ENCODE measurements at places on chromosomes 1 and 21.

- DNase-seq, result no peak
Measured at GRCh38 chr1:92754000-92754718, 30.7 kb downstream of the EVI5 start.

DNA sequence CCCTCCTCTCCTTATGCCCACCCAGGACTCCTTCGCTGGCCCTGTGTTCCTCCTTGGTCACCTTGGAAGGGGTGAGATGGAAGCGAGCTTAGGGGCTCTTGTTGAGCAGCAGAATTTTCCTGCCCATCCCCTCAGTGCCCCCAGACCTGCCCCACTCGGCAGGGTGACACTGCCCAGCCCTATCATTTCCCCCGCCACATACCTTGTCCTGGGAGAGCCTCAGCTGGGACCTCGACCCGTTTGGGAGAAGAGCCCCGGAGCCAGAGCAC lies 1.4 kb upstream of the FNDC5 start:
- DNase-seq, result no peak

GRCh38 chr1:75954586-75954985 lies 22.4 kb upstream of the ASB17 start:
- no peak for DNase-seq

DNA sequence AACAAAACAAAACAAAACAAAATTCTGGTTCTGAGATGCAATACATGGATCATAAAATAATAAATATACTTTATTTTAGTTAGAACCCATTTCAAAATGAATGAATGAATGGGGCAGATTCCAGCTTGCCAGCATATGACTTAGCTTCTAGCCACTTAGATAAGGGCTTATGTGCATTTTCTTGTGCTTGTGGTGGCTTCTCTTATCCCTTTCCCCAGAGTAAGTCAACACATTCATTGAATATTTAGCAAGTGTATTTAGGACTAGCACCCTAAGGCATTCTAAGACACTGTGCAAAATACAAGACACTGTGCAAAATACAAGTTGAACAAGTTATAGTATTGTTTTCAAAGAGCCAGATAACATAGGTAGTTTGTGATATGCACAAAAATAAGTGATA lies 4.7 kb downstream of the ADIPOR1 start:
- DNase-seq, result no peak

- DNase-seq, result no peak
Measured at GRCh38 chr21:21929789-21930188, 931.6 kb downstream of the NCAM2 start.

DNA sequence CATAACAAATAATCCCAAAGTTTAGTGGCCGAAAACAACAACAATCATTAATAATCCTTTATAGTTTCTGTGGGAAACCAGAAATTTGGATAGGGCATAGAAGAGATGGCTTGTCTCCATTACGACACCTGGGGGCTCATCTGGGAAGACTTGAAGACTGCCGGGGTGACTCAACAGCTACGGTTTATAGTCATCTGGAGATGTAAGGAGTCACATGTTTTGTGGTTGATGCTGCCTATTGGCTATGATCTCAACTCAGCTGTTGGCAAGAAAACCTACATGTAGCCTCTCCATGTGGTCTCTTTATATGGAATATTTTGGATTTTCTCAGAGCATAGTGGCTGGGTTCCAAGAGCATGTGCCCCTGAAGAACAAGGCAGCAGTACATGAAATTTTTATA lies 29.3 kb upstream of the TSPAN2 start:
- DNase-seq, result no peak

DNA sequence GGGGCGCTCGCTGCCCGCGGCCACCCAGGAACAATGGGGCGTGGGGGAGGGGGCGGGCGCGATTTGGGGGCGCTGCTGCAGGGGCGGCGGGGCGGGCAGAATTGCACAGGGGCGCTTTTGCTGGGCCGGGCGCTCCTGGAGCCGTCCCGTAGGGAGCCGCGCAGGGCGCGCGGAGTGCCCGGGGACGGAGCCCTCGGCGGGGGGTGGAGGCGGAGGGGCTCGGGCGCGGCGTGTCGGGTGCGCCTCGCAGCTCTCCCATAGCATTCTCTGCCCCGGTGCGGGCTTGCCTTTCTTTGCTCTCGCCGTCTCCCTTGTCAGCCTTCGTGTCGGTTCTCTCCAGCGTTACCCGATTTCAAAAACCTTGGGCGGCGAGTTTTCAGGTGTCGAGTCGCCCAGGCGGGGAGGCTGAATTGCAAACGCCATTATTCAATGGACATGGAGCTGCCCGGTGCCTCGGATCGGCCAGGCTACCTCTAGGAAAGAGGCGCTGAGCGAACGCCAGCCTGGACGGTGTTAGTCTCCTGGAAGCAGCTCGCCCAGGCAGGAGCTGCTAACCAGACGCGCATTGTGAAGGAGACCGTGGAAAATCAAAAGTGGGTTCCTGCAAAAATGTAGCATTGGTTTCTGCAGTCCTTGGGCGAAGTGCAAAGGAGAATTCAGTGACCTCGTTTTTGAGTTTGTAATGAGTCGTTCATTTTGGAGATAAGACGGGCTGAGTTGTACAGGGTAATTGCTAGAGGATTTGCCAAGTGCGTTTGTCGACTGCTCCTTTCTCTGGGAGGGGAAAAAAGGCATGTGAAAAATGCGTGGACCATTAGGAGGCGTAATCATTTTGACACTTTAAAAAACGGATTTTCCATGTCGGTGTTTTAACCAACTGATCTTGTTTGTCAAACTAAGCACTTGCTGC lies 626 bp downstream of the CXADR start:
- no peak for DNase-seq

DNA sequence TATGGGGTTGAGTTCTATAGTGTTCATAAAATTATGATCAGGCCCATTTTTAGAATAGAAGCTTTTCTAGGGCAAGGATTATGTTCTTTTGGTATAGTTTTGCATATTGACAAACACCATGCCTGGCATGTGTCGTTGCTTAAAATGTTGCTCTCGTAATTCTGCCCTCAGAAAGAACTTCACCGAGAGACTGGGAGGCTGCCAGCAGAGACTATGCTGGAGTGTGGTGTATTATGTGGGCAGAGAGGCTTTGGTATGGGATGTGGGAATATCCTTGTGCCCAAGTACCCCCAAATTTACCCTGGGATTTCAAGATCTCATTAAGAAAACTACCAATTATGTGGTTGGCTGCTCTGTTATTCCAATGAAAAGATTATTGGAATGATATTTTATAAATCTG lies 27.9 kb downstream of the PGM1 start:
- DNase-seq, result no peak
